ENCODE measurements at places on chromosomes 12 and 14. TPM values are rescaled to one million over a fixed set of nuclear protein-coding genes. Genes with fewer than 3 reads are reported as not detected.

DNA sequence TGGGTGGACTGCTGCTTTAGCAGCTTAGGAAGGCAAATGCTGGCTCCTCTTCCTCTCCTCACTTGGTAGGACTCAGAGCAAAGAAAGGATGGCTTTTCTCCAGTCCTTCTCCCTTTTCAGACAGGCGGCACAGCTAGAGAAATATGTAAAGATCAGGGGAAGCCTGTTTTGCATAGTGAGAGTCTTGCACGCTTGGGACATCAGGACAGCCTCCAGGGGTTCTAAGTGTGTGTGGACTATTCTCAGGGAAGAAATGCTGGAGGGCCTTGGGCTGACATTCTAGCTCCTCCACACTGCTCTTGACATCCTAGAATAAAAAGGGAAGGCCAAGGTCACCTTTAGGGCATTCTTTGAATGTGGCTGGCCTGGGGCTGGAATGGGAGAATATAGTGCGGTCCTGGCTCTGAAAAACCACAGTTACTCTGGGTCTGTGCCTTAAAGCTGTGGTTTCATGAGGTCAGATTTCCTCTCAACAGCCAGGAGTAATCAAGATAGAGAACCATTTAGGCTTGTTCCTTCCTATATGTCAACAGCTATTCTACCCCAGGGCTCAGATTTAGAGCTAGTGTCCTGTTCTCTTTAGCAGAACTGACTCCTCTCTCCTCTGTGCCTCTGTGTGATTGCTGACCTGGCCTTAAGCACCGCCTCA is 24.3 kb downstream of the CMA1 start:
- no peak for DNase-seq

Gene FLVCR2
- 0.59 TPM for total RNA-seq

Gene VDR
- 2.5 TPM for total RNA-seq

Gene ART4
- total RNA-seq, result not detected

GRCh38 chr14:38065106-38065762 is 142.5 kb upstream of the SSTR1 start:
- DNase-seq, result peak; percentile 14

Gene CLEC2B
- 22.7 TPM for total RNA-seq

GRCh38 chr12:14280921-14281320 is 84.6 kb upstream of the ATF7IP start:
- DNase-seq, result no peak

Gene CFAP73
- total RNA-seq, result 0.22 TPM

Gene CELA1
- total RNA-seq, result not detected

GRCh38 chr14:64663174-64663573 is 41.0 kb upstream of the PLEKHG3 start:
- peak; percentile 74 for DNase-seq

Gene KLHDC1
- total RNA-seq, result 0.05 TPM

Gene PRIM1
- 32.6 TPM for total RNA-seq

DNA sequence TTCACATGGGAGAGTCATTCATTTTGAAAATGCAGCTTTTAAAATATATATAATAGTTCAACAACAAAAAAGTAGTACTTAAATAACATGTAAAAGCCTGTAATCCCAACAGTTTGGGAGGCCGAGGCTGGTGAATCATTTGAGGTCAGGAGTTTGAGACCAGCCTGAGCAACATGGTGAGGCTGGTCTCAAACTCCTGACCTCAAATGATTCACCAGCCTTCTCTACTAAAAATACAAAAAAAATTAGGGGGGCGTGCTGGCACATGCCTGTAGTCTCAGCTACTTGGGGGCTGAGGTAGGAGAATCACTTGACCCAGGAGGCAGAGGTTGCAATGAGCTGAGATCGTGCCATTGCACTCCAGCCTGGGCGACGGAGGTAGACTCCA is 256.3 kb upstream of the RGS6 start:
- DNase-seq, result no peak

Gene MTERF2
- total RNA-seq, result 13.6 TPM

DNA sequence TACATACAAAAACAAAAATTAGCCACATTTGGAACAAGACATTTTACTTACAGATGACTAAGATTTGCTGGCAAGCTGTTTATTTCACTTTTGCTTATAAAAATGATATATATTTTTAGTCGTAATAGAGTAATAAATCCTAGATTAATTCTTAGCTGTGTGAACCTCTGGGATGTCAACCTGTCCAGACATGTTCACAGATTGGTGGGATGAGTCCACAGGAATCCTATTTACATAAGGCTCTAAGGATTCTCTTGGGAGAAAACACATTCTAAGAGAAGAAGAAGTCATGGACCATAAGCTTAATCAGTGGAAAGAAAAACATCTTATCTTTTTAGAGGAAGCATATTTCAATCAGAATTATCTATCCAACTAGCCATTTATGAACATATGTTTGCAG is 797.4 kb downstream of the C12orf50 start:
- no peak for DNase-seq

All from A172 (cell line).